ENCODE measurements at places on chromosomes 4 and X. TPM values are rescaled to one million over a fixed set of nuclear protein-coding genes. Genes with fewer than 3 reads are reported as not detected.

DNA sequence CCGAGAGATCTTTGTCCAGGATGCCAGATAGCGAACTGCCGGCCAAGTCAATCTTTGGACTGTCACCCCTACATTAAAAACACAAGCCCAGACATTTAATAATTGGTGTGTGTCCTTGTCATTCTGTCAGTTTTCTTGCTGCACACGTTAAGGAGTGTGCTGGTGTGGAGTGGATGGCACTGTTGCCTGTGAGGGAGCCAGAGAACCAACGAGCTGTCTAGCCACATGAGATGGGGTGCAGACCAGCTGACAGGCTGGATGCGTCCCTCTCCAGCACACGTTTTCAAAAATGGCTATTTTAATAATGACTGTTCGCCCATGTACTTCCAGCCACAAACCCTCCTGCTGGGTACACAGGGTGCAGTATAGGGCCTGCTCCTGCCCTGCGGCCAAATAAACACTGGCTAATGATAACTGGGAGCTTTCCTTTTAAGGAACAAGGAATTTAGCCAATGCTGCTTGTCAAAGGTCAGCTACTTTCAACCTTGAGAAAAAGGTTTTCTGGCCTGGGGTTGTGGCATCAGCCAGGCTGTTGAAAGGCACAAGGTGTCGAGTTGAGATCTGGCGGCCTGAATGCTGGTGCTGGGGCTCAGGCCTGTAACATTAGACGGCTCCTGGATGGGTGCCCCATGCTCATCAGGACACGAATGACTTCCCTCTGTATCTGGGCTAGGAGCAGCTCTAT is 54.0 kb upstream of the MAP3K15 start:
- no peak for DNase-seq

DNA sequence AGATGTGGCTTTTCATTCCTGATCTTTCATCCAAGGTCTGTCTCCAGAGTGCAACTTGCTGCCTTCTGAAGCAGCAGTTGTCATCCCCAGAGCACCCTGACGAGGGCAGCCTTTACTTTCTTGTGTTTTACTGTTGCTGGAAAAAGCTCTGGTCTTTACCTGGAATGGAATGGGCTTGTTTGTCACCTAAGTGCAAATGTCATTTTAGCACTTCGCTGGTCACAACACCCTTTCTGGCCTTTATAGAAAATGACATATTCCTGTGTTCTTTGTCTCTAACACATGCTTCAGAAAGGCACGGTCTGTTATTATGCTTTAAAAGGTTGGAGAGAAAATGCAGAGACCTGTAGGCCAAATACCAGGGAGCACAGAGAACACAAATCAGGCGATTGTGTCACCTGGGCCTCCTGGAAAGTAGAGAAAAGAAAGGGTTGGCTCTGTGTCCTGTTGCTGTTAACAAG is 332.7 kb upstream of the IGFBP7 start:
- DNase-seq, result no peak

GRCh38 chrX:2631743-2632532 is 59.2 kb upstream of the CD99 start:
- DNase-seq, result no peak

- no peak for DNase-seq
Measured at GRCh38 chrX:69146739-69147138, 18.5 kb downstream of the PJA1 start.

- no peak for DNase-seq
Measured at GRCh38 chrX:14641681-14642655, 112.6 kb downstream of the GLRA2 start.

- no peak for DNase-seq
Measured at GRCh38 chr4:2823301-2823670, 20.4 kb upstream of the ADD1 start.

GRCh38 chrX:154890990-154891639 is 5.0 kb downstream of the F8A1 start:
- DNase-seq, result no peak

Gene FLNA
- polyA plus RNA-seq, result 135 TPM

All from immature natural killer cell (primary cell).